ENCODE measurements at places on chromosomes 13 and 19.

- DNase-seq, result no peak
Observed at GRCh38 chr13:80033286-80033685, 307.6 kb downstream of the SPRY2 start.

DNA sequence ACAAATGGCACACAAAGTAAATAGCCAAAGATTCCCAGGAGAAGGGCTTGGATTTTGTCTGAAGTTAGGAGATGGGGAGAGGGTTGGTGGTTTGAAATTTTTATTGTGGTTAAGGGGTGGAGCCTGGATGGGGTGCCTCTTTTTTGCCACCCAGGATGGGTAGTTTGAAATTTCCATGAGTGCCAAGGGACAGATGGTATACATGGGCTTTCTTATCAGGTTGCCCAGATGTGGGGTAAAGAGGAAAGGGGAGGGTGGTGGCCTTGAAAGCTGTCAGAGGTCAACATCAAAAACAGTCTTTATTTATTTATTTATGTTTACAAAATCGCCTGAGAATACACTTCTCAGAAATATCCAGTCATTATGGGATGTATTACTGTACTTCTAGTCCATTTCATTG, 46.2 kb downstream of the LMO7 start:
- no peak for DNase-seq

DNA sequence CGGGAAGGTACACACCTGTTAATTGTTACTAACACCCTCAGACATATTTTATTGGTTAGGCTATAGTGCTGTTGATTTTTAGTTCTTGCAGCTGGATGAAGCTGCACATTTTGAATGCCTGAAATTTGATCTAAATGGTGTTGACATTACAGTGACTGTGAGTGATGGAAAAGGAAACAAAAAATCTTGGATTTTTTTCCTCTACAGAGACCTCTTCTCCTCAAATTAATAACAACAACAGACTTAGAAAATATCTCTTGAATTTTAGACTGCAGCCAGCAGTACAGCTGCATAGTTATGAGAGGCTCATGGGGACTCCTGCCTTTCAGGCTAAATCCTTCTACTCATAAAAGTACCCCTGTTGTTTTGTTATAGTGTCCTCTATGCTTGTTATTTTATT, 500.5 kb upstream of the SPRY2 start:
- no peak for DNase-seq

GRCh38 chr19:799076-799881, 2.0 kb downstream of the PTBP1 start:
- peak; percentile 65 for DNase-seq

DNA sequence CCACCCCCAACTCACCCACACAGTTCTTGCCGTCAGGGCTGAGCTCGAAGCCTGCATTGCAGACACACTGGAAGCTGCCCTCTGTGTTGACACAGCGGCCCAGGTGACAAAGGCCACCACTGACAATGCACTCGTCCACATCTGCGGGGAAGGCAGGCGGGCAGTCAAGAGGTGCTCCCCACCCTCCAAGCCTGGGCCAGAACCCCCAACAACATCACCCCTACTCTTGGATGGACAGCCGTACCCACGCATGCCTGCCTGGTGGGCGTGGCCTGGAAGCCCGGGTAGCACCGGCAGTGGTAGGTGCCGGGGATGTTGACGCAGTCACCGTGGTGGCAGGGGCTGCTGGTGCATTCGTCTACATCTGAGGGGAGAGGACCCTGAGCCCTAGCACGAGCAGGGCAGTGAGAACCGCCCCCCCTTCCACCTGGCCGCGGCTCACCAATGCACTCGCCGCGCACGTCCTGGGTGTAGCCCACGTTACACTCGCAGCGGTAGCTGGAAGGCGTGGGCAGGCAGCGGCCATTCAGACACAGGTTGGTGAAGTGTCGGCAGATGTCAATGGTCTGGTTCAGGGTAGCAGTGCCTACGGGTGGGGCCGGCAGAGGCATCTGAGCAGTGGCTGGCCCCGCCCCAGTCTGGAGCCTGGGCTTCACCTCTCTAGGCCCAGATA, 13.3 kb downstream of the FBN3 start:
- DNase-seq, result no peak

DNA sequence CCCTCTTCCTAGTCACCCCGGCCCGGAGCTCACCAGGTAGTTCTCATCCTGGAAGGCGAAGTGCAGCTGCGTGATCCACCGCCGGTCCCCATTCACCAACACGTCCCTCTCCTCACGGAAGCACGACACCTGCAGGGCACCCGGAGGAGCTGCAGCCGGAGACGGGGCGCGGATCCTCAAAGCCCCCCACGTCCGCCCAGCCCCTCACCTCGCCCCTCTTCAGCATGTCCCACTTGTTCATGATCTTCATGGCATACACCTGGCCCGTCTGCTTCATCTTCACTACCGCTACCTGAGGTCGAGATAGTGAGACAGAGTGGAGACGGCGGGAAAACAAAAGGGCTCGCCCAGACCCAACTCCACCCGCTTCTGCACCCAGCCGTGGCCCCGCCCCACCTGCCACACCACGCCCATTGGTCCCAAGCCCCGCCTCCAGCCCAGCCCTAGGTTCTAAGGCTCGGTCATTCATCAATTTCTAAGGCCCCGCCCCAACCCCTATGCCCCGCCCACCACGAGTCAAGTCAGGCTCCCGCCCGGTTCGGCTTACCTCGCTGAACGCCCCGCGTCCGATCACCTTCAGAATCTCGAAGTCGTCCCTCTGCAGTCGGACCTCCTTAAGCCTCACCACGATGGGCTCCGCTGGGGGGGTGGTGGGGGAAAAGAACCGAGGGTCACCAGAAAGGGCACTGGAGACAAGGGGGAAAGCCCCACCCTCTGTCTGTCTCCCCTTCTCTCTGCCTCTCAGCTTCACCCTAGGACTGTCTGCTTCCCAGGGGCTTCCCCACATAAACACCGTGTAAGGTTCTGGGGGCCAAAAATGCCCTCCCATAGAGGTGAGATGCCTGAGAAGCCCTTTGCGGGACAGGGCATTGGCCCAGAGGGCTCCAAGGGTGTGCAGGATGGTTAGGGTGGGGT, 2.8 kb downstream of the DMPK start:
- DNase-seq, result peak; percentile 96
